ENCODE measurements at places on chromosomes 7 and 10. TPM values are rescaled to one million over a fixed set of nuclear protein-coding genes. Genes with fewer than 3 reads are reported as not detected.

SLK gene
- 78.7 TPM for total RNA-seq

EEPD1 gene
- total RNA-seq, result 1.8 TPM

MYPN gene
- not detected for total RNA-seq

- H3K4me1 ChIP-seq, result no peaks in the 10 kb centered on the region
- no peak for DNase-seq
- H3K36me3 ChIP-seq, result no peaks in the 10 kb centered on the region
- H3K27me3 ChIP-seq, result no peaks in the 10 kb centered on the region
- H3K4me3 ChIP-seq, result no peak overlapping the region
- no peak overlapping the region for H3K27ac ChIP-seq
Observed at GRCh38 chr10:2431961-2432360, 635.4 kb upstream of the PFKP start.

RADIL gene
- 1.0 TPM for total RNA-seq

PRKAR1B gene
- total RNA-seq, result 1.0 TPM

JAKMIP3 gene
- total RNA-seq, result not detected

- no peaks in the 10 kb centered on the region for H3K36me3 ChIP-seq
- H3K4me3 ChIP-seq, result no peak overlapping the region
- no peak for DNase-seq
- H3K27me3 ChIP-seq, result no peaks in the 10 kb centered on the region
Observed at GRCh38 chr7:30390736-30391636, 87.6 kb downstream of the NOD1 start.

GRCh38 chr7:99278180-99278579 is 5.5 kb downstream of the MYH16 start:
- no peaks in the 10 kb centered on the region for H3K4me1 ChIP-seq
- no peaks in the 10 kb centered on the region for H3K27me3 ChIP-seq
- DNase-seq, result no peak
- no peaks in the 10 kb centered on the region for H3K36me3 ChIP-seq
- H3K4me3 ChIP-seq, result no peak overlapping the region
- no peak overlapping the region for H3K27ac ChIP-seq

BEND7 gene
- 3.3 TPM for total RNA-seq

DNA sequence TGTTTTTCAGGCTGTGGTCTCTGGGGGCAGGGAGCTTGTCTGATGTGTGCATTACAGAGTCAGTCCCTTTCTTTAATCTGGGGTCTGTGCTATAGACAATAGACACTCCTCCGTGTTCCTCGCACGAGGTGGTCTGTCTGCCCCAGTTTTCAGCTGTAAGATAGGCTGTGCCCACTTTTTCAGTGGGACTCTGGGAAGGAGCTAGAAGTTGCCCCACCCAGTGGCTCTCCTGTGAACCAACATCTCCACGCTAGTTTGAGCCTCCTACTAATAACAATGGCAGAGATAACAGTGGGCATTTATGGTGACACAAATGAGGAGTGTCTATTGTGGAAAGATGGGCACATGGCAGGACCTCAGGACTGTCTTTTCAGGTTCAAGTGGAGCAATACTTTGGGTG is 44.0 kb downstream of the ADRB1 start:
- no peak overlapping the region for H3K27ac ChIP-seq
- DNase-seq, result no peak
- no peaks in the 10 kb centered on the region for H3K27me3 ChIP-seq
- no peaks in the 10 kb centered on the region for H3K36me3 ChIP-seq

- H3K27ac ChIP-seq, result no peak overlapping the region
- H3K36me3 ChIP-seq, result no peaks in the 10 kb centered on the region
- no peak for DNase-seq
- no peaks in the 10 kb centered on the region for H3K4me1 ChIP-seq
- H3K27me3 ChIP-seq, result no peaks in the 10 kb centered on the region
Observed at GRCh38 chr7:108402865-108403264, 53.4 kb downstream of the NRCAM start.
